ENCODE measurements at places on chromosomes 12 and 14.

GRCh38 chr14:20412411-20412810 lies 890 bp downstream of the TEP1 start:
- DNase-seq, result peak; percentile 29

DNA sequence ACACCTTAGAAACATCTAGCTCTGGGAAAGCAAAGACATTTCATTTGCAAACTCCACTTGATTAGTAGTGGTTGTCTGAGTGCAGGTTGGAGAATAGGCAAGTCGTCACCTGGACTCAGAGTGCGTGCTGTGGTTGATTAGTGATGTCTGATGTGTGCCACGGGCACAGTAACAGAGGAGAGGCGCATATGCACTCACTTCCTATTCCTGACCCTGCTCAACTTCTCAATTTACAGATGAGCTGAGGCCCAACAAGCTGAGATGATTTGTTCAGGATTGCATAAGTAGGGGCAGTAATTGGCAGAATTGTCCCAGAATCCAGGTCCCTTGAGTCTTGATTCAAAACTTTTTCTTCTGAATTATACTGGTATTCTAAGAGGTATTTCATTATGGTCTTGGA lies 44.9 kb downstream of the ADCK1 start:
- DNase-seq, result no peak

DNA sequence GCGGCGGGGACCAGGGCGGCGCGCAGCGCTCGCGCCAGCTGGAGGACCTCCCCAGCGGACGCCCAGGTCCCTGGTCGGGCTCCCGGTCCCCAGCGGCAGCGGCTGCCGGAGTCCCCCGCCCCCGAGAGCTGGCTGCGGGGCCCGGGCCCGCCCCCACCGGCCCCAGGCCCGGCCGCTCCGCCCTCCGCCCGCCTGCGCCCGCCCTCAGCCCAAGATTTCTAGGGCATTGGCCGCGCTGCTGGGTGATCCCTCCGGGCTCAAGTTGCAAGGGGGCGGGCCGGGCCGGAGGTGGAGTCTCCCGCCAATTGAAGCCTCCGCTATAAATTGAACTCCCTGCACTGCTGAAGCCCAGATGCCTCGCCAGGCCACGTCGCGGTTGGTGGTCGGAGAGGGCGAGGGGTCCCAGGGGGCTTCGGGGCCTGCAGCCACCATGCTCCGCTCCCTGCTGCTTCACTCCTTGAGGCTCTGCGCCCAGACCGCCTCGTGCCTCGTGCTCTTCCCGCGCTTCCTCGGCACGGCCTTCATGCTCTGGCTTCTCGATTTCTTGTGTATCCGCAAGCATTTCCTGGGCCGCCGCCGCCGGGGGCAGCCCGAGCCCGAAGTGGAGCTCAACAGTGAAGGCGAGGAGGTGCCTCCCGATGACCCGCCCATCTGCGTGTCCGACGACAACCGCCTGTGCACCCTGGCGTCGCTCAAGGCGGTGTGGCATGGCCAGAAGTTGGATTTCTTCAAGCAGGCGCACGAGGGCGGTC lies at the start of gene DIO3:
DIO3 (plus strand) TSS at position 351 of the 752 bp plus-strand sequence.
- DNase-seq, result no peak

DNA sequence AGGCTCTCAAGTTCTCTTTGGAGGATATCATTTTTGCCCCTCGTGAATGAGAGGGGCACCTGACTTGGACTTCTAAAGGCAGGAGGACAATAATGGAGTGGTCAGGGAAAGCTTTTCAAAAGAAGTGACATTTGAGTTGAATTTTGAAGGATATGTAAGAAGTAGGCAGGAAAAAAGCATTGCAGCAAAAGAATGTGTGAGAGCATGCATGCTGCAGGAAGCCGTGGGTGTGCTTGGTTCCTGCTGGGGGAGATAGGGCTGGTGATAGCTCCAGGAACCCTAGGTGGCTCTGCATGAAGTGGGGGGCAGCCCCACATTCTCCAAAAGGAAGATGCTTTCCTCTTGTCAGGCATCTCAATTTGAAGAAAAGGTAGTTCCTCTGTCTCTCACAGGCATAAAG lies 23.1 kb downstream of the ACVR1B start:
- DNase-seq, result no peak

DNA sequence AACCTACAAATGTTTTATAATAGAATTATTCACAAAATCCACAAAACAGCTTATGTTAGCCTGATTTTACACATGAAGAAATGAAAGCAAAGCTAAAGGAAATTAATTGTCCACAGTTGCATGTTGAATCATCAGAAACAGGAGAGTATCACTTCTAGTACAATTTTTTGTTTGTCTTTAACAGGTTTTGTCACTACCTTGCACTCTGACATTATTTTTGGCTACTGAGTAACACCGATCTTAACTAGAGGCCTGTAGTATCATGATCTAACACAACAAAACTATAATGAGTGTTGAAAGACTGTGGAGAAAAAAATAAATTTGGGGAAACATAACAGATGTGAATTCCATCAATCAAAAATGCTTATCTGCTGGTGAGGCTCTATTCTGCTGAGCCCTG lies 60.1 kb downstream of the TAOK3 start:
- no peak for DNase-seq

DNA sequence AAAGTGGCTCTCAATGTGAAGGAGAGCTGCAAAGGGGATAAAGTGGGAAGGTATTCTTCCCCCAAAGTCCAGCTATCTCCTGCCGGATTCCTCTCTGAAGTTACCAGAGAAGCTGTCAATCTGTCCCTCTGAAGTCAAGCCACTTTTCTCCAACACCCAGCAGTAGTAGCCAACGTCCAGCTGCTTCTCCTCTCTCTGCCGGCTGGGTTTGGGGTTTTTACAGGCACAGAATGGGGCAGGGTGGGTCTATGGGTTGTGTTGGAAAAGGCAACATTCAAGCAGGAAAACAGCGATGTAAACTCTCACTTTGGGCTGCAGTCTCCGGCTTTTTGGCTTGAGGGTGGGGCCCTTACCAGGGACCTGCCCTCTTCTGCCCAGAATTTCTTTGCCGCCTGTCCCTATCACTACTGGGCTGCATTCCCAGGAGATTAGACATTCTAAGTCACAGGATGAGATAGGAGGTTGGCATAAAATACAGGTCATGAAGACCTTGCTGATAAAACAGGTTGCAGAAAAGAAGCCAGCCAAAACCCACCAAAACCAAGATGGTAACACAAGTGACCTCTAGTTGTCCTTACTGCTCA lies 16.3 kb downstream of the CAPZA3 start:
- DNase-seq, result no peak

GRCh38 chr14:93133464-93133863 lies 17.7 kb upstream of the ITPK1 start:
- no peak for DNase-seq

- no peak for DNase-seq
These were observed 9.1 kb downstream of the B4GALNT3 start for GRCh38 chr12:468671-469389.

GRCh38 chr14:41623736-41624135 lies 17.1 kb downstream of the LRFN5 start:
- no peak for DNase-seq

- DNase-seq, result no peak
These were observed 94.2 kb downstream of the BORCS5 start for GRCh38 chr12:12451098-12451497.

- no peak for DNase-seq
These were observed 2.3 kb downstream of the DGLUCY start for GRCh38 chr14:91115986-91116770.

DNA sequence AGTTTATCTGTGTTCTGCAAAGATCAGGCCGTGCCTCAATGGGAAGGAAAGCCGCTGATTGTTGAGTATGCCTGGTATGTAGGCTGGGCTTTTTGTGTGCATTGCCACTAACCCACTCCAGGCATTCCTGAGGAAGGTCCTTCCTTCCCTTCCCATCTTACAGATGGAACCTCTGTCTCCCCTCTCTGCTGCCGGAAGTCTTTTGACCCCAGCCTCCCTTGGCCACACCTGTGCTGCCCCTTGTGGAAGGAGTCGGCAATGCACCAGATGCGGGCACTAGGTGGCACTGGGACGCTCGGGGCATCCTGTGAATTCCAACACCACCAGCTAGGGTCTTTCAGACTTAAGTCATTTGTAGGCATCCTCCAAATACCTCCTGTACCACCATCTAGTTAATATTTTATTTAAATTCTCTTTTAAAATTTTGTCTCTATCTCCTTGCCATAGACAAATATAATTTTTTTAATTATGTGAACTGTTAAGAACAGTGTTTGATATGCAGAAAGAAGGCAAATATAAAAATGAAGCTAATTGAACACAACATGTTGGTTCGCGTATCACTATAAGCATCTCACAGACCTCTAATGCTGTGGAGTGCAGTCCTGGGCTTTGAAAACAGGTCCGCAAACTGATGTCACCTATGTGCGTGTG lies 99.6 kb downstream of the RIN3 start:
- DNase-seq, result peak; percentile 54

DNA sequence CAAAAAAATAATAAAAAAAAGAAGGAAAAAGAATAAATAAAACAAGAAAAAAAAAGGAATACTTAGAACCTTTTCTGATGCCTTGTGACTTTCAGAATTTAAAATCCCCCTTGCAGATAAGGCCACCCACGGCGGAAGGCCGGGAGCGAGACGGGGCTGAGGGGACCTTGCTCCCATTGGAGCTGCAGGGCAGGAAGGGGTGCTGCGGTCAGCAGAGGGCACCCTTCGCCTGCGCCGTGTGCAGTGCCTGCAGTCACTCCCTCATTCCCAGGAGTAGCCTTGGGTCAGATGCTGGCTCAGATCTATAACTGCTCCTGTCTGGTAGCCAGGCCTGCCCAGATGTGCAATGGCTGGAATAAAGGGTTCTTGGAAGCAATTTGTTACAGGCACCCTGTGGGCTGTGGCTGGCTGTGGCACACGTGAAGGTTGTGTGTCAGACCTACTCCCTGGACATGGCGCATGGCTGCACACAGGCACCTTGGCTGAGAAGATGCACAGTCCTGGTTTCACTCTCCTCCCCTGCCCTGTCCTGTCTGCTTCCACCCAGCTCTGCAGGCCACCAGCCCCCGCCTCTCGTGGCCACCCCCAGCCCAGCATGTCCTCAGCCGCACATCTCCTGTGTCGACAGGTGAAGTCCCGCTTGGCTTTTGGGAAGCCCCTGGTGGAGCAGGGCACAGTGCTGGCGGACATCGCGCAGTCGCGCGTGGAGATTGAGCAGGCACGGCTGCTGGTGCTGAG lies 13.4 kb upstream of the ALDH2 start:
- no peak for DNase-seq

GRCh38 chr14:24181371-24182077 lies 7.1 kb downstream of the IPO4 start:
- DNase-seq, result no peak

GRCh38 chr12:19833775-19834501 lies 394.6 kb downstream of the AEBP2 start:
- no peak for DNase-seq

All from NCI-H526 (cell line).